ENCODE measurements at places on chromosomes 4 and X. TPM values are rescaled to one million over a fixed set of nuclear protein-coding genes. Genes with fewer than 3 reads are reported as not detected.

Gene ENAM
- not detected for total RNA-seq

Gene ARHGAP24
- 7.2 TPM for total RNA-seq

Gene KLB
- total RNA-seq: not detected

Gene LANCL3
- 0.26 TPM for total RNA-seq

Gene ZCCHC18
- 0.23 TPM for total RNA-seq

Gene ASB9
- total RNA-seq: 31.5 TPM

Gene MAOB
- not detected for total RNA-seq

Gene ACOT9
- 66.2 TPM for total RNA-seq

Gene STBD1
- 10.9 TPM for total RNA-seq

Measured in PC-3 (cell line).